ENCODE measurements at places on chromosomes 3 and 15. TPM values are rescaled to one million over a fixed set of nuclear protein-coding genes. Genes with fewer than 3 reads are reported as not detected.

GRCh38 chr3:19662486-19662885 is 271.5 kb downstream of the EFHB start:
- H3K4me1 ChIP-seq: no peaks in the 10 kb centered on the region
- no peak for DNase-seq
- H3K4me3 ChIP-seq: no peak overlapping the region
- no peaks in the 10 kb centered on the region for H3K27me3 ChIP-seq
- no peak overlapping the region for H3K27ac ChIP-seq
- no peaks in the 10 kb centered on the region for H3K36me3 ChIP-seq

DNA sequence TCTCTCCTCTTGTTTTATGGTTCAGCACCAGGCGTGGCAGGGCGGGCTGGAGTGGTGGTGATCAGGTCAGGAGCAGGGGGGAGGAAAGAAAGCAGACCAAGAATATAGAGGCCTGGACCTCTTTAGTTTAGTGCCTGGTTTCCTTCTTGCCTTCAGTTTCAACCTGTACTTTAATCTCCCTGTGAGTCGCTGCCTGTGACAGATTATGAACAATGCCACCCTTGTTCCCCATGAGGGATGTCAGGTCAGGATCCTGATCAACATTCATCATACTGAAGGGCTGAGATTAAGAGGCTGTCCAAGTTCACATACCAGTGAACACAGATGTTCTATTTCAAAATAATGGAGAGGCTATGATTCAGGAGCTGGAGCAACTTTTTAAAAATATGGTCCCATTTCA is 11.4 kb downstream of the ENTPD3 start:
- no peak for DNase-seq
- no peak overlapping the region for H3K27ac ChIP-seq
- H3K36me3 ChIP-seq: no peaks in the 10 kb centered on the region
- H3K27me3 ChIP-seq: no peaks in the 10 kb centered on the region
- H3K4me1 ChIP-seq: no peaks in the 10 kb centered on the region
- H3K4me3 ChIP-seq: no peak overlapping the region

DNA sequence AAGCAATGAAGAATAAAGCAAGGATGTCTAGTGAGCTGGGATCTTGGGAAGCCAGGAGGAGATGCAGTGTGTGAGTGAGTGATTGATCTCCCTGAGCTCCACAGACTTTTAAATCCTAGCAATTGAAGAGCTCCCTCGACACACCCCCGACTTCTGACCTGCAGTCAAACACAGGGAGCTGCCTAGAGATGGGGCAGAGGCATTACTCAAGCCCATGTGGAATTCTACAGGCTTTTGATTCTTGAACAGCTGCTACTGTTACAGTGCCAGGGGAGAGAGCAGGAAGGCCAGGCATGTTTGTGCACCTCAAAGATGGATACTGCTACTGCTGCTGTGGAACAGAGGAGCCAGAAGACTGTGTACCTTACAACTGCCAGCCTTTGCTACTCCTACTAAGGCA is 1403.1 kb upstream of the ALCAM start:
- H3K4me3 ChIP-seq: no peak overlapping the region
- H3K36me3 ChIP-seq: no peaks in the 10 kb centered on the region
- H3K27me3 ChIP-seq: no peaks in the 10 kb centered on the region
- no peaks in the 10 kb centered on the region for H3K4me1 ChIP-seq

DNA sequence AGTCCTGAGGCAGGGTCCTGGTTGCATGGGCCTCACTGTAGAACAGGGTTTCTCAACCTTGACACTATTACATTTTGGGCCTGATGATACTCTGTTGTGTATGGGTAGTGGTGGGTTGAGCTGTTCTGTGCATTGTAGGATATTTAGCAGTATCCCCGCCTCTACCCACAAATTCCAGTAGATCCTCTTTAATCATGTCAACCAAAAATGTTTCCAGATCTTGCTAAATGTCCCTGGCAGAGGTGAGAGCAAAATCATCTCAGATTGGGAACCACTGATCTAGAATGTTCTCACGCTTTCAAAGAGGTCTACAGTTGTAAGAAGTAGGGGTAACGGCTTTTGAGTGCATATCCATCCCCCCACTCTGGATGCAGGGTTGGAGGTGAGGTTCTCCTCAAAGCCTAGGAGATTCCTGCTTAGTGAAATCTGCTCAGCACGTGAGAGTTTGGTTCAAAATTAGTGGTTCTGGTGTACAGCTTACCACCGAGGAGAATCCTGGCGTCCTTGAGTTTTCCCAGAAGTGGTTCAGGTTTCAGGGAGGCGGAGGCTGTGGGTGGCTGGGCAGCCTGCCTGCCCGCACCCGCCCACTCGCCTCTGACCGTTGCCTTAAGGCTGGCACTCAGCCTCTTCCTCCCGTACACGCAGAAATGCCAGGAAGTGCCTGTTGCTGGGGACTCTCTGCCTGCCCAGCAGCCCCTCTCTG is 5.3 kb downstream of the ACVR2B start:
- peaks cover 7% of the 10 kb centered on the region for H3K4me1 ChIP-seq
- H3K4me3 ChIP-seq: no peak overlapping the region
- DNase-seq: no peak
- no peaks in the 10 kb centered on the region for H3K27me3 ChIP-seq
- no peak overlapping the region for H3K27ac ChIP-seq

DNA sequence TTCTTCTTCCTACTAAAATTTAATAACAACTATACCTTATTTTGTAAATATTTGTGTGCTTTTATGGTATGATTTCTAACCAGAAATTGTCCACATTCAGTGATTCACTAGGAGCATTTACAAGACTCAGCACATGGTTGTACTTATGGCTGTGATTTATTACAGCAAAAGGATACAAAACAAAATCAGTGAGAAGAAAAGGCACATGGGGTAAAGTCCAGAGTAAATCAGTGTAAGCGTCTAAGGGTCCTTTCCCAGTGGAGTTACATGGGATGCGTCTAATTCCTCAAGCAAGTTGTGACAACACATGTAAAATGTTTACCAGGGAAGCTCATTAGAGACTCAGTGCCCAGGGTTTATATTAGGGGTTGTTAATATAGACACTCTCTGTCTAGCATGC is 31.1 kb downstream of the RNF13 start:
- no peaks in the 10 kb centered on the region for H3K27me3 ChIP-seq
- peaks cover 5% of the 10 kb centered on the region for H3K4me1 ChIP-seq
- no peak overlapping the region for H3K4me3 ChIP-seq
- no peak overlapping the region for H3K27ac ChIP-seq
- H3K36me3 ChIP-seq: peaks cover 25% of the 10 kb centered on the region
- no peak for DNase-seq

- no peaks in the 10 kb centered on the region for H3K36me3 ChIP-seq
- no peak for DNase-seq
- H3K27me3 ChIP-seq: no peaks in the 10 kb centered on the region
These were observed 113.7 kb downstream of the WNT5A start for GRCh38 chr3:55373423-55373822.

GRCh38 chr15:39741258-39741657 is 41.4 kb downstream of the FSIP1 start:
- no peak overlapping the region for H3K27ac ChIP-seq
- no peaks in the 10 kb centered on the region for H3K36me3 ChIP-seq
- peaks cover 5% of the 10 kb centered on the region for H3K4me1 ChIP-seq

GRCh38 chr15:99914723-99915122 is 181.5 kb upstream of the LYSMD4 start:
- H3K4me3 ChIP-seq: no peak overlapping the region
- DNase-seq: no peak

TMEM40 gene
- total RNA-seq: not detected

GRCh38 chr3:43327582-43327979 is 41.2 kb downstream of the SNRK start:
- H3K27ac ChIP-seq: peak overlapping the region; percentile 4
- H3K4me1 ChIP-seq: peaks cover 46% of the 10 kb centered on the region
- H3K4me3 ChIP-seq: no peak overlapping the region
- no peaks in the 10 kb centered on the region for H3K27me3 ChIP-seq

LEO1 gene
- 30.3 TPM for total RNA-seq

DNA sequence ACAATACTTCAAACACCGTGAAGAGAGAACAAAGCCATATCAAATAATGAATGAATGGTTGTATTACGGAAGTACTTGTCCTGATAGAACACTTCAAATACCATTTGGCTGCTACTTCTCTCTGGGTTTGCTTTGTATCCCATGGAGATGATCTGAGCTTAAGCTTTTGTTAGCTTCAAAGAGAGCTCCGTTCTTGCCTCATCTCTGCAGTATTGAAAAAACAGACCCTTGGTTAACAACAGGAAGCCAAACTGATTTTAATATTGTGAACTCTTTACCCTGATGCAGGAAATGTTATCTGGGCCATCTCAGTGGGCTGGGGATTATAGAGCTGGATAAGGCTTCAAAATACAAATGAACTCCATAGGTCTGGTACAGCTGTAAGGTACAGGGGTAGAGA is 101.0 kb downstream of the CHL1 start:
- H3K27ac ChIP-seq: no peak overlapping the region
- H3K4me3 ChIP-seq: no peak overlapping the region
- DNase-seq: no peak
- no peaks in the 10 kb centered on the region for H3K36me3 ChIP-seq
- H3K4me1 ChIP-seq: no peaks in the 10 kb centered on the region
- H3K27me3 ChIP-seq: no peaks in the 10 kb centered on the region

STRC gene
- 0.52 TPM for total RNA-seq

CFAP20DC gene
- total RNA-seq: 1.6 TPM

DNA sequence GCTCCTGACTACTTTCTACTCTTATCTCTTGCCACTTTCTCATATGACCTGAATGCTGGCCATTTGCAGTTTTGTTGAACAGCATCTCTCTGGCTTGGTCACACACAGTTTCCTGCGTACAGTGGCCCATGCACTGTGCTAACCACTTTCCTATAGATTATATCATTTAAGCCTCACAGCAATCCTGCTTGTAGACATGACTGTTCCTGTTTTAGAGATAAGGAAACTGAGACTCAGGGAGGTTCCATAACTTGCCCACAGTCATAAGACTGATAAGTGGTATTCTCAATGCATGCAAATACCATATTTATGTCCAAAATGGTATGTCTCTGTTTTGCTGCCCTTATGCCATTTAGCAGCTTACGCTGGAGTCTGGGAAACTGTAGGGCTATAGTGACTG is 229.5 kb downstream of the NR1D2 start:
- H3K27ac ChIP-seq: no peak overlapping the region
- no peak for DNase-seq
- H3K4me1 ChIP-seq: no peaks in the 10 kb centered on the region
- H3K27me3 ChIP-seq: no peaks in the 10 kb centered on the region

GOLGA8R gene
- 9.5 TPM for total RNA-seq

DNA sequence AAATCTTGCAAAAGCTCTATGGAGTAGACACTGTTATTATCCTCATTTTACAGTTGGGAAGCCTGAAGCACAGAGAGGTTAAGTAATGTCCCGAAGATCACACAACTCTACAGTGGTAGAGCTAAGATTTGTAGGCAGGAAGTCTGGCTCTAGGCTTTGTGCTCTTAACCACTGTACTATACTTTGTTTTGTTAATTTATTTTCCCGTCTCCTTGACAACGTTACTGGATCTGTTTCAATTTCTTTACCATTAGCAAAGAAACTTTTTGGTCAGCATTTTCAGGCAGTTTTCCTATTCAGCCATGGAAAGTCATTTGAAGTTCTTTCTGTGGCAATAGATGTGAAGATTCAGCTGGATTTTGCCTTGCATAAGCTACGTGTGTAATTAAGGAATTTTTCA is 51.7 kb downstream of the OTOL1 start:
- no peak overlapping the region for H3K27ac ChIP-seq
- no peak for DNase-seq
- no peaks in the 10 kb centered on the region for H3K4me1 ChIP-seq
- H3K27me3 ChIP-seq: no peaks in the 10 kb centered on the region
- H3K4me3 ChIP-seq: no peak overlapping the region

DNA sequence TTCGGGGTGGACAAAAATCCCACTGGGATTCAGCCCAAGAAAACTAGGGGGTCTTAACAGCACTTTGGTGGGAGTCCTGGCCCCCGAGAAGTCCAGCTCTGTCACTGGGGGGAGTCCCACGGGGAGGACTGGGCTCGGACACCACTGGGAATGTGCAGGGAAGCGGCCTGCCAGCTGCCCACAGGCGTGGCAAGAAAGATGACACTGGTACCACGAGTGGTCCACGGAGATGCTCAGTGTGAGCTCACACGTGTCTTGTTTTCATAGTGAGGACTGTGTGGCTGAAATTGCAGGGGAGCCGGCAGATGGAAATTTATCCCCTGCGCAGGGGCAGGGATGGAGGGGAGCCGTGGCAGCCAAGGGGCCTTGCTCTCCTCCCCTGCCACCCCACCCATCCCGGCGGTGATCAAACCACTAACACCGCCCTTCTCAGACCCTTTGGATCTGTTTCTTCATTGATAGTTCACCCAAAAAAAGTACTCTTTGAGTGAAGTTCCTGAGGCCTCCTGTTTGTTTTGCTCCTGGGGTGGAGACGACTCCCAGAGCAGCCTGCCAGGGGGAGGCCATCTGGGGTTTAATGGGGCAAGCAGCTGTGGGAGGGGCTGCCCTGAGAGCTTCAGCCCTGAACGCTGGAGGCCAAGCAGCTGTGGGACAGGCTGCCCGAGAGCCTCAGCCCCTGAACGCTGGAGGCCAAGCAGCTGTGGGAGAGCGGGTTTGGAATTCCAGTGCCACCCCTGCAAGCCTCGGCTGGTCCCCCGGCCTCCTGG is 130.9 kb downstream of the LRRK1 start:
- no peak for DNase-seq
- no peak overlapping the region for H3K4me3 ChIP-seq
- no peak overlapping the region for H3K27ac ChIP-seq
- H3K4me1 ChIP-seq: no peaks in the 10 kb centered on the region
- H3K27me3 ChIP-seq: no peaks in the 10 kb centered on the region

DNA sequence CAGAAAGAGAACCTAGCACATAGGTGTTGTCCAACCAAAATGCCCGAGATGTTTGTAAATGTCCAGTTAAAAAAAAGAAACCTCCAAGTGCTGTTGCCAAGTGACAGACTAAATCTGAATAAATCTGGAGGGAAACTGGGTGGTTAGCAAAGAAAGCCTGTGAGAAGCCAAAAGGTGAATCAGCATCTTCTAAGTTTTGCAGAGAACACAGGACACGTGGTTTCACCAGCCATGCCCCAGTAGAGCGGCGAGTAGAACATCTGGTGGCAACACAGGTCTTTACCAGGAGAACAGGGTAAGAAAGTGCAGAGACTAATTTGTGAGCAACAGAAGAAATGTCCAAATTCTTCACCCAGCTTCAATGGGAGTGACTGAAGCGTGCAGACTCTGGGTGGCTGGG is 986.0 kb downstream of the ROBO2 start:
- H3K4me3 ChIP-seq: no peak overlapping the region
- H3K27me3 ChIP-seq: no peaks in the 10 kb centered on the region
- H3K36me3 ChIP-seq: no peaks in the 10 kb centered on the region
- no peak overlapping the region for H3K27ac ChIP-seq
- H3K4me1 ChIP-seq: no peaks in the 10 kb centered on the region

GRCh38 chr15:73174171-73174570 is 121.9 kb downstream of the NEO1 start:
- H3K27me3 ChIP-seq: no peaks in the 10 kb centered on the region
- no peak for DNase-seq
- no peaks in the 10 kb centered on the region for H3K4me1 ChIP-seq
- no peak overlapping the region for H3K4me3 ChIP-seq
- no peak overlapping the region for H3K27ac ChIP-seq

DNA sequence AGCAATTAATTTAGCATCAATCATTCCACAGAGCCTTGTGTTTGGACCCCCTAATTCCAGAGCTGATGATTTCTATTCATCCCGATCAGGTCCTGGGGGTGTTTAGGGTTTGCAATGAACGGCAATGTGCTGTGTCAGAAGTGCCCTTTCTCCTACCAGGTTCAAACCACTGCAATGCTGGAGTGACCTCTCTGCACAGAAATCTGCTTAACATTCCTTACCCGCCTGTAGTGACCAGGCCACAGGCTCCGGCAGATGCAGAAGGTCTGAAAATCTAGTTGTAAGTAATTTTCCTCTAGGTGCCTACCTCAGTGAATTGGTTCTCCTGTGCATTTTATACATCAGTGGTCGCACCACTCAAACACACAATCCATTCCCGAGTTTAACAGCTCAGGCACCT is 725.3 kb upstream of the CFAP20DC start:
- no peak overlapping the region for H3K4me3 ChIP-seq
- DNase-seq: no peak
- H3K36me3 ChIP-seq: peaks cover 15% of the 10 kb centered on the region
- H3K4me1 ChIP-seq: peaks cover 74% of the 10 kb centered on the region
